ENCODE measurements at places on chromosomes 2 and 18. TPM values are rescaled to one million over a fixed set of nuclear protein-coding genes. Genes with fewer than 3 reads are reported as not detected.

DNA sequence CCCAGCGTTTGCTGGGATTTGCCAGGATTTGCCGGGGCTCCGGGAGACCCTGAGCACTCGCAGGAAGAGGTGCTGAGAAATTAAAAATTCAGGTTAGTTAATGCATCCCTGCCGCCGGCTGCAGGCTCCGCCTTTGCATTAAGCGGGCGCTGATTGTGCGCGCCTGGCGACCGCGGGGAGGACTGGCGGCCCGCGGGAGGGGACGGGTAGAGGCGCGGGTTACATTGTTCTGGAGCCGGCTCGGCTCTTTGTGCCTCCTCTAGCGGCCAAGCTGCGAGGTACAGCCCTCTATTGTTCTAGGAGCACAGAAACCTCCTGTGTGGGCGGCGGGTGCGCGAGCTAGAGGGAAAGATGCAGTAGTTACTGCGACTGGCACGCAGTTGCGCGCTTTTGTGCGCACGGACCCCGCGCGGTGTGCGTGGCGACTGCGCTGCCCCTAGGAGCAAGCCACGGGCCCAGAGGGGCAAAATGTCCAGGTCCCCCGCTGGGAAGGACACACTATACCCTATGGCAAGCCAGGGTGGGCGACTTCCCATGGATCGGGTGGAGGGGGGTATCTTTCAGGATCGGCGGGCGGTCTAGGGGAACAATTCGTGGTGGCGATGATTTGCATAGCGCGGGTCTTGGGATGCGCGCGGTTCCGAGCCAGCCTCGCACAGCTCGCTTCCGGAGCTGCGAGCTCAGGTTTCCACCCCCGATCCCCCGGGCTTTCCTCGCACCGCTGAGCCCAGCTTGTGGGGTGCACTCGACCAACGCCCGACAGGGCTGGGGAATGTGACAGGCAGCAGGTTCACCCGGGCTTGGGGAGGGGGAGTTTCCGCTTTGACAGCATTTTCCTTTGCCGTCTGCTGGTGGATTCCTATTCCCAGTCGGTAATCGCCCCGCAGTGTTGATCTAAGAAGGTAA lies 2.8 kb downstream of the ONECUT2 start:
- no peaks in the 10 kb centered on the region for H3K36me3 ChIP-seq
- DNase-seq: peak; percentile 92
- H3K27ac ChIP-seq: no peak overlapping the region
- H3K4me1 ChIP-seq: peaks cover 64% of the 10 kb centered on the region
- H3K27me3 ChIP-seq: peaks cover 99% of the 10 kb centered on the region
- peak overlapping the region; percentile 83 for H3K4me3 ChIP-seq

GRCh38 chr2:205175831-205176230 lies 506.5 kb upstream of the NRP2 start:
- no peaks in the 10 kb centered on the region for H3K27me3 ChIP-seq
- no peak overlapping the region for H3K4me3 ChIP-seq
- no peaks in the 10 kb centered on the region for H3K36me3 ChIP-seq
- peaks cover 17% of the 10 kb centered on the region for H3K4me1 ChIP-seq

GRCh38 chr2:232761301-232761907 lies 15.0 kb downstream of the KCNJ13 start:
- peaks cover 29% of the 10 kb centered on the region for H3K36me3 ChIP-seq
- H3K27me3 ChIP-seq: no peaks in the 10 kb centered on the region
- no peaks in the 10 kb centered on the region for H3K4me1 ChIP-seq
- no peak for DNase-seq

DNA sequence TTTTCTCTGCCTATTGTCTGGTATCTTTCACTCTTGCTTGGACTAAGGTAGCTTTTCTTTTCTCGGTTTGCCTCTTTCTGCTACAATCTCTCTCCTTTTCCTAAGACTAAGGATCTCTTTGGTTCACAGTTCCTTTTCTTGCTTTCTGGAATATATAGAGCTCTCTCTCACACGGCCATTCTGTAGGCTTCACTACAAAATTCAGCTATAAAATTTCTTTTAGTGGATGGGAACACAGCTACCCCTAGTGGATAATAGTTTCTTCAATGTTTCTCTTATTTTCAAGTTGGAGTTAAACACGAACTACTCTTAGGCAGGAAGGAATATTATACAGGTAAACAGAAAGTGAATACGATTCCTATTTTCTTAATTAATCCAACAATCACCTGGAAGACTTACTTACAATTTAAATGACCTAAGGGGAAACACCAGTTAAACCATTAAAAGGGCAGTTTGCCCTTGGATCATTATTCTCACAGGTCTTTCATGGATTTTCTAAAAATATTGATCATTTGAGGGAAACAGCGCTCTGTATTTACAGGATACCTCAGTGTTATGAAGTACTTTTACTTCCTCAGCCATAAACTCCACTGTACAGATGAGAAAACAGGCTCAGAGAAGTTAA lies 140.5 kb downstream of the LRP2 start:
- H3K27me3 ChIP-seq: no peaks in the 10 kb centered on the region
- H3K36me3 ChIP-seq: no peaks in the 10 kb centered on the region
- no peaks in the 10 kb centered on the region for H3K4me1 ChIP-seq
- DNase-seq: no peak

DNA sequence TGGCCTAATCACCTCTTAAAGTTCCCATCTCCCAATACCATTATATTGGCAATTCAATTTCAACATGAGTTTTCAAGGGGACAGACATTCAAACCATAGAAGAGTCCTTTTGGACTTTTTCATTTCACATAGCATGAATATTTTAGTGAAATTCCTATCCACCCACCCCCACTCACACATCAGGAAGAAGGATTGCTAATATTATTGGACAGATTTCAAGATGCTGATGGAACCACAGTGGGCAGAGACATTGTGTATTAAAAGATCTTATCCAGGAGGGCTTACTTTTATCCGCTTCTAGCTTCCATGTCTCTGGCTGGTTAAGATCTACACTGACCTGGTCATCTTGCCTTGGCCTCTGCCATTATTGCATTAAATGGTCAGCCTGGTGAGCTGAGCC lies 297.4 kb upstream of the ACVR2A start:
- no peaks in the 10 kb centered on the region for H3K27me3 ChIP-seq
- no peaks in the 10 kb centered on the region for H3K4me1 ChIP-seq
- H3K4me3 ChIP-seq: no peak overlapping the region

SERPINB12 gene
- total RNA-seq: not detected

C2orf66 gene
- not detected for total RNA-seq
